ENCODE measurements at places on chromosomes 7 and 10.
A peak's percentile ranks its signal among the peaks of the same experiment; 100 is the strongest.

DNA sequence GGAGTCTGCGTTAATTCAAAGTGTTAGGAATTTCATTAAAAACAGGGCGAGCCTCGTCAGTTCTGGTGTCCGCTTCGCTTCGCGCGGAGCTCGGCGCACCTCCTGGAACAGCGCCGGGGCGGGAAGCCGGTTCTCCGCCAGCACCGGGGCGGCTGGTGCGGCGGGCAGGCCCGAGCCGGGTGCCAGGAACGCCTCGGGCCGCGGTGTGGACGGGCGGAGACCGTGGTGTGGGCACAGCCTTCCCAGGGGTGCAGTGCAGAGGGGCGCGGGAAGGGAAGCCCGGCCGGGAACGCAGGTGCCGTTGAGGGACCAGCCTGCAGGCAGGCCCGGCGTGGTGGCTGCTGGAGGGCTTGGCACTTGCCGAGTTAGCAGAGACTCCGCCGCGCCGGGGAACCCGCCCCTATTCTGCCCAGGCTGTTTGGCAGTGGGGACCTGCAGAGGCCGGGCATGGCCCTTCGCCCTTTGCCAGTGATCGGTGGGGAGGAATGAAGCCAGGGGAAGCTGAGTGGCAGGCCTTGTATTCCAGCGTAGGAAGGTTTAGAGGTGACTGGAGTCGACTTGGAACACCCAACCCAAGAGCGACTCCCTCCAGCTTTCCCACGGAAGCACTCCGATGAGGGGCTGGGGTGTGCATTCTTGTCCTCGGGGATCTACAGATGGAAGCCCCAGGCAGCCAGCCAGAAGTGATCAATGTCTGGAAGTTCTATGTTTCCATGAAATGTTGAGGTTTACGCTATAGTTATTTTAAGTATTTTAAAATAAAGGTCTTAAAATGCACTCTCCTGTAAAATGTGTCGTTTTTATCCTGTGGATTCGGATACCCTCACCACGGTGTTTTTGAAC lies 945 bp upstream of the RHEB start:
- no peak for DNase-seq

DNA sequence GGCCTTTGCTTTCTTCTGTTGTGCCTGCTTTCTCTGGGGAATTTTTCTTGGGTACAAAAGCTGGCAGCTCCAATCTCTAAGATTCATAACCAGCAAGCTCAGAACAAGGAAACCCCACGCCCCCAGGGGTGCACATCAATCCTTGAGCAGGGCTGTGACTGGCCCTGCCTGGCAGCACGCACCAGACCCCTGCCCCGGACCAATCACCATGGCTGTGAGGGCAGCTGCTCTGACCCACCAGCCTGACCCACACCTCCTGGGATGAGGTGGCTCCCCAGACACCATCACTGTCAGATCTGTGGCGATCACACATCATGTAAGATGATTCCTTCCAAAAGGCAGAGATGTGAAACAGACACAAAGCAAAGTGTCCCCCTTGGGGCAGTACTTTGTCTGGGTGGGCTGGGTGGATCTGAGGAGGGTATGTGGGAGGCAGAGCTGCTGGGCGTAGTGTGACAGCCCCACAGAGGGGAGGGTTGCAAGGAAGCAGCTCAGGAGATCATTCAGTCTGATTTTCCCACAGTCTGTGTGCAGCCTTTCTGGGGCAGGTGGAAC lies 175.5 kb upstream of the SHH start:
- no peak for DNase-seq

DNA sequence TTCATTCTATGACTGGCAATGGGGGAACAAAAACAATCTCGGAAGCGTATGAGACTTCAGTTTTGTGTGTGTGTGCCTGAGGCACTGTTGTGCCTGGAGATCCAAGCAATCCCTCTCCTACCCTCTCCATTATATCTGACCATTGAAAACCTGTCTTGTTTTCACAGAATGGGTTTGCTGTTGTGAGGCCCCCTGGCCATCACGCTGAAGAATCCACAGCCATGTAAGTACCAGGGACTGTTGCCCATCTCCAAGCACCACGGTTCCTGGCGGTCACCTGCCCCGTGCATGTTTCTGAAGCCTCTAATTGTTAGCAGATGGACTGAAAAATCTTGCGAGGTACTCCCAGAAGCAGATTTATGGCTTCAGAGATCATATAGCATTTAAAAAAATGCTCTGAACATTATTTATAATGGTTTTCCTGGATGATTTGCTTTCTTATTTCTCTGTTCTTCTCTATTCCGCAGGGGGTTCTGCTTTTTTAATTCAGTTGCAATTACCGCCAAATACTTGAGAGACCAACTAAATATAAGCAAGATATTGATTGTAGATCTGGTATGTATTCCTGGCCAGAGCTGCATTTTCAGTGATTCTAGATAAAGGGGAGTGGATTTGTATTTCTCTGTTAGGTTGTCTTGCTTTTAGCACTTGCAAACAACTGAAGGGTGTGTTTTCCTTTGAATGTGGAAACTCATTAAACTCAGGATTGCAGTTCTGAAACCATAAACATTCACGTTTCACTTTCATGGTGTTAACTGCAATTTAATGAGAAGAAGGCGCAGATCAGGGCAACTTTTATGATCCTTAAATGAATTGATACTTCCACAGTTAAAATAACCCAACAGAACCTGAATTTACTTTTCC lies 288.2 kb downstream of the TWIST1 start:
- no peak for DNase-seq

DNA sequence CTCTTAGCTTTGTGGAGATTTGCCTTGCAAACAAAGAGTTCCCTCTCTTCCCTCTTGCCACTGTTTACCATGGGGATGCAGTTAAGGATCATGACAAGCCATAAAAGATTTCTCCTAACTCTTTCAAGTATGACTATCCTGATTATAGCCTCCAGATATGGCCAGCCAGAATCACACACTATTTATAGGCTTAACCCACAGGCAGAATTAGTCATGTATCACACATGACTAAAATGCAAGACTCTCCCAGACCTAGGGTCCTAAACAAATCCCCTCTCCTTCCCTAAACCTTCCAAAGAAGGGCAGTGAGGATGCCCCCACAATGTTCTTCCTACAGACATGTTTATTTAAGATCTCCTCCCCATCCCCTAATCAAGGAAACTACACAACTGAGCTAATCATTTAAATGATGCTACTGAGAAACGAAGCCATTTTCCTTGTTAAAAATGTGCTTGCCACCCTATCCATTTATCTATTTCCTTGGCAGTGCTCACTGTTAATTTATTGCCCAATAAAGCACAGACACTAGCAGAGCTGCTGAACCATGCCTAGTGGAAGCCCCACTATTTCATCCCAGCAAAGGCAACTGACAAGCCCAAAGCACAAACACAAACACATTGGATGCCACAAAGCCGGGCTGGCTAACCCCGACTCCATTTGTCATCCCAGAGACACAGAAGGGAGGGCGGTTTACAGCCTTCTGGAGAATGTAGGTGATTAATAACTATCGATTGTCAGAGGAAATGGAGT lies 363.4 kb downstream of the KCNMA1 start:
- no peak for DNase-seq

GRCh38 chr7:77395626-77396025 lies 20.5 kb downstream of the GSAP start:
- DNase-seq: no peak

DNA sequence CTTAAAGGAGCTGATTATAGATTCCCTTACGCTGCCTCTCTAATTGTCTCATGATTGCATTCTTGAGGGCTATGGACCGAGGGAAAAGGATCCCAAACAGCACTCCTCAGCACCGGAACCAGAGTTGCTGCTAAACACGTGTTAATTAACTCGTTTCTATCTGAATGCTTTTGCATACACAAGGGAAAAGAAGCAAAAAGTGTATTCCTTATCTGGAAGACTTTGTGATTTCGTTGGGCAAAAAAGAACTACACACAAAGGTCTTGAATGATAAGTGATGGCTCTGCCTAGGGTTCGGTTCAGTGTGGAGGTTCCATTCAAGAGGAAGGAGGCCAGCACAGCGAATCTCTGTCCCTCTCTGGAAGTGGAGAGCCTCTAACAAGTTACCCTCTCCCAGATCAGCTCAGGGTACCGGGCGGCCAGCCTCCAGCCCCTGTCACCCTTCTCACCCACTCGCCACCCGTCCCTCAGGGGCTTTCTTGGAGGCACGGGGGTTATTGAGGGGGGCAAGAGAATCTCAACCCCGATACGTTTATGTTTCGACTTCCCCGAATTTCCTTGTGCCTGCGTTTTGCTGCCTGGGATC lies 515 bp upstream of the SLC4A2 start:
- no peak for DNase-seq

- no peak for DNase-seq
Observed at GRCh38 chr10:21272643-21273399, 252.7 kb downstream of the SKIDA1 start.

DNA sequence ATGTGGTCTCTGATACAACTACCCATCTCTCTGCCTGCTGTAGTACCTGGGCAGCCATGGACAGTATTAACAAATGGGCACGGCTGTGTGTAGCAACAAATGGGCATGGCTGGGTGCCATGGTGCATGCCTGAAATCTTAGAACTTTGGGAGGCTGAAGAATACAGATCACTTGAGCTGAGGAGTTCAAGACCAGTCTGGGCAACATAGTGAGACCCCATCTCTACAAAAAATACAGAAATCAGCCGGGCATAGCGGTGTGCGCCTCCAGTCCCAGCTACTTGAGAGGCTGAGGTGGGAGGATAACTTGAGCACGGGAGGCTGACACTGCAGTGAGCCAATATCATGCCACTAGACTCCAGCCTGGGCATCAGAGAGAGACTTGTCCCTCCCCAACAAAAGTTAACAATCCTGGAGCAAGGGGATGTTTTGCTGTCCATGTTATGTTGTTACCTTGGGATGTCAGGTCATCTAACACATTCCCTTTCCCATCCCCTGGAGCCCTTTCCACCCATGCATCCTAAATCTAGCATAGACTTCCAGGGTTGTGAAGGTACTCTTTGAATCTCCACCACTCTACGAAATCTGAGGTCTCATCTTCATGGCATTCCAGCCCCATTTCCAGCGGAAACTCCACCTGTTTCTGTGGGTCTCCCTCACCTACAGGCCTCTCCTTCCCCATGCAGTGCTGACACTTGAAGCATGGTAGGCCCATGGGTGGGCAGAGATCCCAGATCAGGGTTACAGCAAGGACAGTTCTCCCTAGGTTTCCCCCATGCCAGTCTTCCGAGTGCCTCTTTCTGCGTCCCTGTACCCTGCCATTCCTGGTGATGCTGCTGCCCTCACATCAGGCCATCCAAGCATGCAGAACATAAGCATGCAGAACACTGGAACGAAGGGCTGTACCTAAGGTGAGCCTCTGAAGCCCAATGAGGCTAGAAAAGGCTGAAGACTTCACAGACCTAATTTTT lies 13.1 kb downstream of the FXYD4 start:
- peak; percentile 30 for DNase-seq

DNA sequence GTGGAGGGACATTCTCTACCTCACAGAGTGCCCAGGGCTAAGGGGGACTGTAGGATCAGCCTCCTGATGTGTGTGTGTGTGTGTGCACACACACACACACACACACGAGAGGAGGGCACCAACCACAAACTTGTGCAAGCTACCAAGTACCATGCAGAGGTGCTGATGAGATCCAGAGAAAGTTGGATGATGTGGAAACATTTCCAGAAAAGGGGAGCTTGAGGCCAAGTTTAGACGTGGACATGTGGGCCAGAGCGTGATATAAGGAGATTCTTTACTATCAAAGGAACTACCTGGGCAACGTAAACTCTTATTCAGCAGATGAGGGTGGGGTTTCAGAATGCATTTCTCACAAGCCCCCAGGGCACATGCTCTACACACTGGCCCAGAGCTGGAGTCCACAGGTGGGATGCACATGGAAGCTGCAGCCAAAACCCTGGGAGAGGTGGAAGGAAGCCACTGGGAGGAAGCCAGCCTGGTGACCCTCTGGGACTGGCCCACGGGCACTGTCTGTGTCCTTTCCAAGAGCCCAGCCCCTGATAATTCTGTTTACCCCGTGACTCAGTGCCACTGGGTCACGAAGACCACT lies 53.5 kb downstream of the DLG5 start:
- no peak for DNase-seq

GRCh38 chr7:54831046-54831643 lies 72.1 kb upstream of the SEC61G start:
- no peak for DNase-seq

GRCh38 chr7:137439829-137440825 lies 96.6 kb upstream of the PTN start:
- DNase-seq: no peak

DNA sequence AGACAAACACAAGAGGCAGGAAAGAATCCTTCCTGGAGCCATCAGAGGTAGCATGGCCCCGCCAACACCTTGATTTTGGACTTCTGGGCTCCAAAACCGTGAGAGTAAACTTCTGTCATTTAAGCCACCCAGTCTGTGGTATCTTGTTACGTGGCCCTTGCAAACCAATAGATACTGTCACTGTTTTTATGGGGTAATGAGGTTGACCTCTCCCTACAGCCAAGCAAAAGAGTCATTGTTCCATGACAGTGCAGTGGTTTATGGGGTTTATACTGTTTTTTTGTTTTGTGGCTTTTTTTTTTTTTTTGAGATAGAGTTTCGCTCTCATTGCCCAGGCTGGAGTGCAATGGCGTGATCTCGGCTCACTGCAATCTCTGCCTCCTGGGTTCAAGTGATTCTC lies 32.8 kb downstream of the KIAA1549 start:
- DNase-seq: no peak

DNA sequence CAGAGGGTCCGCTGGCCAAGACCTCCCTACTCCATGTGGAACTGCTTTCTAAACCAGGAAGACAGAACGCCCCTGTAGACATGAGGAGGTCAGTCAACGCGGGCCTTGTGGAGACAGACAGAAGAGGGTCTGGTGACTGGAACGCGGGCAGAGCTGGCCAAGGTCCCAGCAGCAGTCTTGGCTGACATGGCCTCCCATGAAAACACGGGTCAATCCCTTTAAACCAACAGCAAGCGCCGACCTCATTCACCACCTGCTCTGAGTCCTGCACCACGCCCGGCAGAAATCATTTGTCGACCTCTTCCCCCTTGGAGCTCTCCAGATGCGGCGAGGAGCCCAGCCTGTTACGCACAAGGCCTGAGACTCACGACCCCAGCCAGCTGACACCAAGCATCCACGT lies 78.5 kb downstream of the ZRANB1 start:
- DNase-seq: no peak

GRCh38 chr10:44992070-44992731 lies 8.5 kb upstream of the ZNF22 start:
- DNase-seq: no peak

- no peak for DNase-seq
Observed at GRCh38 chr7:46006723-46007122, 85.7 kb upstream of the IGFBP3 start.

GRCh38 chr10:2048337-2048973 lies 311.1 kb upstream of the ADARB2 start:
- no peak for DNase-seq

GRCh38 chr7:100875356-100875751 lies 451 bp downstream of the SRRT start:
- DNase-seq: peak; percentile 17
